ENCODE measurements at places on chromosomes 3 and 15.

- no peak for DNase-seq
Measured at GRCh38 chr3:53146319-53146891, 14.6 kb upstream of the PRKCD start.

DNA sequence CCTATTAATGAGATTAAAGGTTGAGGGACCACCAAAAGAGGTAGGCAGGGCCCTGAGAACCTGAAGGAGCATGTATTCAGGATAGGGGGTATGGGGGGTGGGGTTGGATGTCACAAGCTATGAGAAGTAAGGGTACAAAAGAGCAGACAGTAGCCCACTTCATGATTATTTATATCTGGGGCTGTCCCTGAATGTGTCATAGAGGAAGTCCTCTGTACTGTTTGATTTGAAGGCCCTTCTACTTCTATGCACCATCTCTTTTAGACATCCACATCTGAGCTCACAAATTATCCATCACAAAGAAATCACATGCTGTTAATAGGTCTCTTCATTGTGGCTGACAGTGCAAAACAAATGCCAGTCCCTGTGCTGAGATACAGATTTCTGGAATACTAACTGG is 68.6 kb downstream of the FHIT start:
- DNase-seq: no peak

DNA sequence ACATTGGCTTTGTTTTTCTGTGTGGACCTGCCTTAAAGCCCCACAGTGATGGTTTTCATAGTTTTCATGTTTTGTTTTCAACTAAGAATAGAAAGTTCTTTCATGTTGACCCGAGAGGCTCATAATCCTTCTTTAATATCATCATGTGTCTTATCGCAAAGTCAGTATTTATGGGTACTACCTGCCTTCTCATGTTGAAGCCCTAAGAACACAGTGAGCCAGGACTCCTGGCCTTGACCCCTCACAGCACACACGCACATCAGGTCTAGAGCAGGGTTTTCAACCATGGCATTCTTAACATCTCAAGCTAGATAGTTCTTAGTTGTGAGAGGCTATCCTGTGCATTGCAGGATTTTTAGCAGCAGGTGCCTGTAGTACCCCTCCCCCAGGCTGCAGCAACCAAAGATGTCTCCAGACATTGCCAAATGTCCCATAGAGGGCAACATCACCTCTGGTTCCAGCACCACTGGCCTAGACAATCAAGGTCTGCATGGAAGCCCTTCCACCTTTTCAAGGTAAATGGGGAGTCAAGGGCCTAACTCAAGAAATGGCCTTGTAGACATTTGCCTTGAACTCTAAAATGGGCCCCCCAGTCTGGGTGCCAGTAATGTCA is 118.3 kb downstream of the MTHFS start:
- no peak for DNase-seq

DNA sequence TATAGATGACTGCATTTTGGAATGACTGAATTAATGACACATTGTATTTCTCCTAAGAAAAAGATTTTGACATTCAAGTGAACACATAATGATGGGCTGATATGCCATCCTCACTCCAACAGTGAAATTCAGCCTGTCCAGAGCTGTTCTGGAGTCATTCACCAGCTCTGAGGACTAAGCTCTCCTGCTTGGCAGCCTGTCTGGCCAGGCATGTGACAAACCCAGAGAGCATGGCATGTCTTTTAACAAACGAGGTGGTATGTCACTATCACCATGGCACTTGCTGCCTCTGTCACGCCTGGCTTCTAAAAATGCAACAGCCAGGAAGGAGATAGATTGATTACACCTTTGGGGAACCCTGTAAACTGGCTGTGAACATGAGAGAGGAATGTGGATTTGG is 1.4 kb downstream of the ACTC1 start:
- no peak for DNase-seq

DNA sequence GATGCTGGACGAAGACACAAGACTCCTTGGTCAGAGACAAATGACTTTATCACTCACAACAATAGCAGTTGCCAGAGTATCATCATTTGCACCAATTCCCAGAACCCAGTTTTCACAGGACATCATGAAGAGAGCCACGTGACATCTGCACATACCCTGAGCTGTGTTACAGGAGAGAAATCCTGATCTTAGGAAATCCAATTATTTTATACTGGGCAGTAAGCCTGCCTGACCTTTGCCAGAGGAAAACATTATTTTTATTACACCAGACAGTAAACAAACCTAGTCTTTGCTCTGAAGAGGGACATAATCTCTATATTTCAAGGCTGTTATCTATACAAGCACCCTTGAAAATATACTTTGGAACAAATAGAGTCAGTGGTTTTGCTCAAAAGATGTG is 77.4 kb downstream of the ZBBX start:
- no peak for DNase-seq

DNA sequence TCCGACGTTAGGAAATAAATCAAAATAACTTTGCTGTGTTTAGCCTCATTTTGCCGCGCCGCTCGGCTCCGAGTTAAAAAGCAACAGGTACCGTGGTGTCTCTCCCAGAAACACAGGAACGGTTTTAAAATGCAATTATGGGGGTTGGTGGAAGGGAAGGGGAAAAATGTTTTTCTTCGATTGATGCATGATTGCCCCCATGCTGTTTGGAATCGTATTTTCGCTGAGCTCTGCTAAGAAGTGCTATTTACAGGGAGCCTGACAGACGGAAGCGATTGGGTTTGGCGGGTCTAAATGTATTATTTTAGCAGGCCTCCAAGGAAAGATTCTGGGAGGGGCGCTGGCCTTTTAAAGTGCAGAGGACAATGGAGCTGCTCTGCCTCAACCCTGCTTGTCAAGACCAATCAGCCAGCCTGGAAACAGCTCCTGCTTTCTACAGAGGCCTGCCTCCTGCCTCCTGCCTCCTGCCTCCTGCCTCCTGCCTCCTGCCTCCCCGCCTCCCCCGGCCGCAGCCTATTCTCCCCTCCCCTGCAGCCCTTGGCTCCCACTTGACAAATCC is 156.7 kb upstream of the TLE3 start:
- DNase-seq: no peak

DNA sequence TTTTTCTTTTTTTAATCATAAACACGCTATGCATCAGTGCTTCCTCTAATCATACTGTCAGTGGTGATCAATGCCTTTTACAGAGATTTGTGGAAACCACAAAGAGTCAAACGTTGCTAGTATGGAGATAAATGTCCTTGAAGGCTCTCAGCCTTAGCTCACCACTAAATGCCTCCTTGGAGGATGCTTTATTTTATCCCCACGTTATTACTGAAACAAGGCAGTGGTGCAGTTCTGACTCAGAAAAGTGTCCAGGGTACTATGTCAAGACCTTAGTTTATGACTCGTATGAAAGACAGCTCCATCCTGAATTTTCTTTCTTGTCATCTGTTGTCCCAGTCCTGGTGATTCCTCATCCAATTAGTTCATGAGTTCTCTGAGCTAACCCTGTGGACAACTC is 1146.7 kb downstream of the IGSF11 start:
- DNase-seq: no peak

DNA sequence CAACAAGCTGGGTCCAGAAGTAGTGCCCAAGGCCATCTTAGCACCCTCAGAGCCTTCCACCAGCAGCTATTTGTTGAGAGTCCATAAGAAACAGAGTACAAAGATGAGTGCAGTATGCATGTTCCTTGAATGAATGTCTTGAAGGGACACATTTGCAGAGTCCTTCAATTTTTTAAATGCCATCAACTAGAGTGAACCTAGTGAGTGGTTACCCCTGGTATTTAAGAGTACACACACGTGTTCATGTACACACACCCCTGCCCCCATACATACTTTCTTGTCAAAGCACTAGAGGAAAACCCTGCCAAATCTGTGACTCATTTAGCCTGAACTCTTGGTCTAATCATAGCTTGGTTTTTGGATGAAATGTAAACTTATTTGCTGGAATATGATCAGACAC is 84.5 kb upstream of the GALNT15 start:
- no peak for DNase-seq

DNA sequence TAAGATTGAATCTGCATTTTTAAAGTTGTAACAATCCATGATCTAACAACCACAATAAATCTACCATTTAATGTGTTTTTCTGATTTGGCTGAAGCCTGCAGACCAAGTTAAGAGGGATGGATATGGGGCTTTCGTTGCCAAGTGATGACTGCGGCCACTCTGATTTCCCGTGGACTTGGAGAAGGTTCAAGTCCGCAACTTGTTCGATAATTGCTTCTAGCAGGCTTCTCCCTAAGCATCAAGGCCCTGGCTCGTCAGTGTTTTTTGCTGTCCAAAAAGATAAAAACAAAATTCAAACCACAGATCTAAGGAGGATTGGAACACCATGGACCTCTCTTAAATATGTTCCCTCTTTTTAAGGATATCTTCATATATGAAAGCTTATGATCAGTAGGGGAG is 256.6 kb downstream of the CNTN3 start:
- no peak for DNase-seq

DNA sequence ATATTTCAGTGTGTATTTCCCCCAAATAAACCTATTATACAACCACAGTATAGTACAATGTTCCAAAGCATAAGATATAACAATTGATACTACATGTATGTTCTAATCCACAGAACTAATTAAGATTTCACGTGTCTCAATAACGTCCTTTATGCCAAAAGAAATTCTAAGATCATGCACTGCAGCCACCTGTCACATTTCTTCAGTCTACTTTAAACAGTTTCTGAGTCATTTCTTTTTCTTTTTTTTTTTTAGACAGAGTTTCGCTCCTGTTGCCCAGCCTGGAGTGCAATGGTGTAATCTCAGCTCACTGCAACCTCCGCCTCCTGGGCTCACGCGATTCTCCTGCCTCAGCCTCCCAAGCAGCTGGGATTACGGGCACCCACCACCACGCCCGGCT is 190.2 kb downstream of the STAG1 start:
- DNase-seq: no peak

DNA sequence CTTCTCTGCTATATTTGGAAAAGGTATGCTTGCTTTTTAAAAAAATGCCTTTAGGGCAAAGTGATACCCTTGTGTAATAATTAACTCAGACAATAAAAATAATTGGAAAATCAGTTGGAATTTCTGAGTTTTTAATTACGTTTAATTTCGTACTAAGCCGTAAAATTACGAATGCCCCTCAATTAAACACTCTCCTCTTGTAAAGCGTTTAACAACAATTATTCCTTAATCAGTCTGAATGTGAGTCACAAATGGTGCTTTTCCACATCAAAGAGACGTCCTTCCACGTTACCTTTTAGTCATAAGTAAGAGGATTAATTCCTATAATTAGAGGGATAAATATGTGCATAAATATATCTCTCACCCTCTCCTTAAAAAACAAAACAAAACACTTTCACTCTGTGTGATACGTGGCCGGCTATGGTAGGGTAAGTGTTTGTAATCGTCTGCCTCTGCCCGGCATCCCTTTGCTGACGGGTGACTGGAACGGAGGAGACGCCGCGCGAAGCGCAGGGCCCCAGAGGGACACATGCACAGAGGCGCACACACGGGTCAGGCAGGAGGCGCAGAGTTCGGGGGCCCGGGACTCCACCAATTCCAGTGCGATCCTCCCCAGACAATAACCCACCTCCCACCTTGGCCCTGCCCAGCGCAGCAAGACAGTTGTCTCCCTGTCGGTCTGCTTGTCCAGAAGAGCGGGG is 9.7 kb upstream of the MEIS2 start:
- peak; percentile 31 for DNase-seq

- DNase-seq: no peak
Measured at GRCh38 chr15:73326157-73326556, 42.6 kb downstream of the HCN4 start.

DNA sequence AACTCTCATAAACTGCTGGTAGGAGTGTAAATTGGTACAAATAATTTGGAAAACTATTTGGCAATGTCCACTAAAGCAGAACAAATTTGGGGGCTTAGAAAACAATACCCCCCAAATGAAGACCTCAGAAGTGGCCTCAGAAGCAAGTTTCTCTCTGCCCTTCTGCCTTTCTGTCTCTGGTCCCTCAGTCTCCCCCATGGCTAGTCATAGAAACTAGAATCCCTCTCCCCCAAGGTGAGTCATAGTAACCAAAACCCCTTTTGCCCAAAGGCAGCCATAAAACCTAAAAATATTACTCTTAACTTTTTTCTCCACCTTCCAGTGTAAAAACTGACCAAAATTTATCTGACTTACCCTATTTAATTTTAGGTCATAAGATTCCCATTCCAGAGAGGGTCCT is 350.7 kb upstream of the LRRC3B start:
- DNase-seq: no peak

DNA sequence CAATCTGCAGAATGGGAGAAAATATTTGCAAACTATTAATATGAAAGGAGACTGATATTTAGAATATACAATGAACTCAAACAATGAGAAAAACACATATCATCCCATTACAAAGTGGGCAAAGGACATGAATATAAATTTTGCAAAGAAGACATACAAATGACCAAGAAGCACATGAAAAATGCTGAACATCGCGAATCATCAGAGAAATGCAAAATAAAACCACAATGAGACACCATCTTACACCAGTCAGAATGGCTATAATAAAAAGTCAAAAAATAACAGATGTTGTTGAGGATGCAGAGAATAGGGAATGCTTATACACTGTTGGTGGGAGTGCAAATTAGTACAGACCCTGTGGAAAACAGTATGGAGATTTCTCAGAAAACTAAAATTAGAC is 83.6 kb downstream of the RAP2B start:
- no peak for DNase-seq

- no peak for DNase-seq
Measured at GRCh38 chr3:197356275-197356674, 57.9 kb upstream of the DLG1 start.

DNA sequence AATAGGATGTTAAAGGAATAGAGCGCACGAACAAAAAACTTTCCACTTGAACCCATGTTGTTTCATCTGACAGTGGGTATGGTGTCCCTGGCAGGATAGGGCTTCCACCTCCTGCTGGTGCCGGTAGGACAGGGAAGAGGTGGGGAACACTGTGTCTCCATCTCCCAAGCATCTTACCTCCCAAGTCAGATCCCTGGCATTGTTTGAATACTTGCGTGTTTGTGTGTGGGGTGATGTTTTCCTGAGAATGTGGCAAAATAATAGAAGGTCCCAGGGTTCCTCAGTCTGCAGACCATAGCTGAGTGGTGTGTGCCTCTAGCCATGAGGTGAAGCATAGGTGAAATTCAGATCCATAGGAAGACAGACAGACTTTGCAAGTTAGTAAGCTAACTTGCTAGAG is 119.4 kb downstream of the IGF1R start:
- no peak for DNase-seq

DNA sequence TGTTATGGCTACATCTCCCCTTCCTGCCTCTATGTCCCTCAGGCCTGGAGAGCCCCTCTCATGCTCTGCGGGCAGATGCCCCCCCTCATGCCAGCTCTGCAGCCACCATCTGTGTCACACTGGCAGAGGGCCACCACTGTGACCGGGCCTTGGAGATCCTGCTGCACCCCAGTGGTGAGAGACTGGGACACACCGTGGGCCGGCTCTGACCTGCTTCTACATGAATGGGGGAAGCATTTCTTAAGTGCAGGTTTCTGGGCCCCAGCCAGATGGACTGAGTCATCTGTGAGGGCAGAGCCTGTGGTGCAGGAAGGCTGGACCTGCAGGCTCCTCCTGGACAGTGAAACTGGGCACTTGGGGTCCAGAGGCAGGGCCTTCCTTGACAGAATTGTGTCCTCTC is 4.8 kb downstream of the VWA5B2 start:
- no peak for DNase-seq

- DNase-seq: no peak
Measured at GRCh38 chr3:101791778-101792177, 12.8 kb downstream of the NXPE3 start.

- DNase-seq: no peak
Measured at GRCh38 chr3:27224197-27224596, 145.0 kb downstream of the NEK10 start.

GRCh38 chr3:38722781-38723568 is 73.5 kb upstream of the SCN5A start:
- DNase-seq: no peak

- DNase-seq: peak; percentile 45
Measured at GRCh38 chr3:192802957-192803899, 75.9 kb upstream of the FGF12 start.
